Vagina (tissue), 2 donors: ENCODE measurements at places on chromosomes 2 and 18. TPM values are rescaled to one million over a fixed set of nuclear protein-coding genes. Genes with fewer than 3 reads are reported as not detected.

- no peak for DNase-seq
These were observed 10.9 kb upstream of the NFATC1 start for GRCh38 chr18:79384834-79385233.

- DNase-seq: no peak
These were observed 39.1 kb downstream of the PCBP1 start for GRCh38 chr2:70126413-70126812.

DNA sequence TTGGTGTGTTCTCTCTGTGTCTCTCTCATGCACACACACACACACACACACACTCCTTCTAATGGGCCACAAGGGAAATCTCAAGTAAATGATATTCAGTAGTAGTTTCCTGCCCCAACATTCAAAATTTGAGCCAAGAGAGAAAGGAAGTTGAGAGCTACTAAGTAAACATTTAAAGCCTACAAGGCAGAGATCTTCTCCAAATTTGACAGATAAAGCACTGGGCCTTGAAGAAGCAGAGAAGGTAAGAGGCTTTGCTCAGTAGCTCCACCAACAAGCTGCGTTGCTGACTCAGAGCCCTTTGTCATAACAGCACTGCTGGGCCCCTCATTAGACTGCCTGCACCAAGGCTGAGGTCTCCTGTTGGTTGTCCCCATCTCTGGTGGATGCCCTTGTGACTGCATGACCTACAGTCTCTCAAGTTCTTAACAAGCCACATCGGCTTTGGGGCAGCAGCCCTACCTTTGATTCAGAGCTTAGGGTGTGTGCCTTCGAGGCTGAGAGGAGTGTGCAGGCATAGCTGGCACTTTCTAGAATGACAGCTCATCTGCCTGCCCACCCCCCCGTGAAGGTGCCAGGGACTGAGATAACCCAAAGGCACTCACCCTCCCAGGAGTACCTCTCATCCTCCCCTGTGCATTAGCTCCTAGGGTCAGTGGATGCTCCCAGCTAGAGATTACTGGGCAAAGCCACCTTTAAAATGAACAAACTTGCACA, 32.3 kb upstream of the NEB start:
- no peak for DNase-seq

- DNase-seq: no peak
These were observed 107.3 kb downstream of the CPS1 start for GRCh38 chr2:210663631-210664089.

- DNase-seq: no peak
These were observed 4.7 kb downstream of the CTDP1 start for GRCh38 chr18:79684283-79684631.

GRCh38 chr2:167127135-167127534, 238.9 kb downstream of the XIRP2 start:
- DNase-seq: no peak

- DNase-seq: no peak
These were observed 55.3 kb upstream of the LAPTM4A start for GRCh38 chr2:20106746-20107145.

DNA sequence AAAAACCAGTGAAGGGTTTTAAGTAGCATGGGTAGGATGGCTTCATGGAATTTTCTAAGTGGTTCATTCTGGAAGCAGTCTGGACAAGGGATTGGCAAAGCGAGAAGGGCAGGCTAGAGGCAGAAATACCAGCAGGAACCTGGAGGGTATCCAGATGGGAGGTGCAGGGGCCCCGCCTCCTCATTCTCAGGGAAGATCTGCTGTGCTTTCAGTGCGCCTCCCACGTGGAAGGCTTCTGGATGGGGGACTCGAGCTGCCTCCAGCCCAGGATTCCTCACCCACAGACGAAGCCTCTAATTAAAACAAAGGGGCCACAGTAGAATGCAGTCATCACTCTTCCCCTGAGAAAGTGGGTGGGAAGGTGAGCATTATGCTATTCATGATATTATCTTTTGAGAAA, 79.8 kb downstream of the VSNL1 start:
- DNase-seq: no peak

DNA sequence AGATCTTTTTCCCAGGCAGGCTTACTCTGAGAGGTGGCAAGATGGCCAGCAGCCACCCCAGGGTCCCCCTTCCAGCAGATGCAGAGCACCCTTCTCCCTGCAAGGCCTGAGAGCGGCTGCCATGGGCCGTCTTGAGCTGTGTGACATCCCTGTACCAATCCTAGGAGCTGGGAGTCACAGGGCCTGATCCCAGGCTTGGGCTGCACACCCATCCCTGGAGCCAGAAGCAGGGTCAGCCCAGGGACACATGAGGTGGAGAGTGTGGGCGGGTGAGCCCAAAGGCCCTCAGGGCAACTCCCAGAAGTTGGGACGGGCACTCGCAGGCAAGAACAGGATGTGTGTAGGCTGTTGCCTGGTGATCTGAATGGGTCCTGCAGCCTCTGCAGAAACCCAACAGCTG, 40.5 kb downstream of the CROCC2 start:
- no peak for DNase-seq

DNA sequence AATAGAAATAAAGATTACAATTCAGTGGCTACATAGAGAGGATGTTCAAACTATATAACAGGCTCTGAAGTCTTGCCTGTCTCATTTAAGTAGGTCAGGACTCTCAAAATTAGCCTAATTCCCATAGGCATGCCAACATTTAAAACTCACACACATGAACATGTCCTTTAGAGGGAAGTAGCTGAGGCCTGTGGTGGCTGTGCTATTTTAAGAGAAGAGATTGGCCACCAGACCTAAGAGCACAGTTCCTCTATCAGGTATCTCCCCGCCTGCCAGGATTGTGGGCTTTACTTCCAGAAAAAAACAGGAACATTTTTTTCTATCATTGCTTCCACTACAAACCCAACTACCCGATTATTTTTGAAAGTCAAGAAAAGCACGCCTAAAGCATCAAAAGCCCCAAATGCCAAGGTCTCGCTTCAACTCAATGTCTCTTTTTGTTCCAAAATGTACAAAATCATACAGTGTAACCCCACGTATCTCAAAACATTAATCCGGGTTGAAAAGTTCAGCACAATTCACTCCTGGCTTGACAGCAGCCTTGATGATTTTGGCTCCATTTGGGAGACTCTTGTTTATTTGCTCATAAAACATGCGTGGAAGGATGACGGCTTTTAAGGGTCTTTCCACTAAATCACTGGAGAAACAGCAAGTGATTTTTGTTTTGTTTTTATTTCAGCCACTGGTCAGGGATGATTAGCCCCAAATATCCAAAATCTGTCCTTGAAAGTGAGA, 15.3 kb downstream of the FHL2 start:
- DNase-seq: no peak

DNA sequence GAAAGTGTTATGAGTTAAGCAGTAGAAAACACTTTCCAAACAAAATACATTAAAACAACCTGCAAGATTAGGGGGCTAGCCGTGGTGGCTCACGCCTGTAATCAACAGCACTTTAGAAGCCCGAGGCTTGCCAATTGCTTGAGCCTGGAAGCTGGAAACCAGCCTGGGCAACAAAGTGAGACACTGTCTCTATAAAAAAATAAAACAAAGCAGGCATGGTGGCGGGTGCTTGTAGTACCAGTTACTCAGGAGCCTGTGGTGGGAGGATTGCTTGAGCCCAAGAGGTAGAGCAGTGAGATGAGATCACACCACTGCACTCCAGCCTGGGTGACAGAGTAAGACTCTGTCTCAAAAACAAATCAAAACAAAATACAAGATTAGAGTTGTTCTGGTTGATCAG, 208.3 kb downstream of the ERBB4 start:
- no peak for DNase-seq

DNA sequence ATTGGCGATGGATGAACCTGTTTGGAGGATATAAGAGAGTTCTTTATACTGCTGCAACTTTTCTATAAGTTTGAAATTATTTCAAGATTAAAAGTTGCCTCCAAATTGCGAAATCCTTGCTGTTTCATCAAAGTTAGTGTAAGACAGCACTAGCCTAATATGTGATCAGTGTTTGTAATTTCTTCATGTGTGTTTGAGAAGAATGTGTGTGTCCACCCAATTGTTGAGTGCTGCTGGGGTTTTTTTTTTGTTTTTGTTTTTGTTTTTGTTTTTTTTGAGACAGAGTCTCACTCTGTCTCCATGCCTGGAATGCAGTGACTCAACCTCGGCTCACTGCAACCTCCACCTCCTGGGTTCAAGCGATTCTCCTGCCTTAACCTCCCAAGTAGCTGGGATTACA, 33.4 kb downstream of the CDK15 start:
- no peak for DNase-seq

- DNase-seq: no peak
These were observed at the start of gene MYO1B for GRCh38 chr2:191245046-191245868. TSS of gene MYO1B (plus strand) at chr2:191245404. CDS start at chr2:191276896, 31,492 bp downstream.

GRCh38 chr18:46459789-46460455, 197.1 kb downstream of the LOXHD1 start:
- no peak for DNase-seq

DNA sequence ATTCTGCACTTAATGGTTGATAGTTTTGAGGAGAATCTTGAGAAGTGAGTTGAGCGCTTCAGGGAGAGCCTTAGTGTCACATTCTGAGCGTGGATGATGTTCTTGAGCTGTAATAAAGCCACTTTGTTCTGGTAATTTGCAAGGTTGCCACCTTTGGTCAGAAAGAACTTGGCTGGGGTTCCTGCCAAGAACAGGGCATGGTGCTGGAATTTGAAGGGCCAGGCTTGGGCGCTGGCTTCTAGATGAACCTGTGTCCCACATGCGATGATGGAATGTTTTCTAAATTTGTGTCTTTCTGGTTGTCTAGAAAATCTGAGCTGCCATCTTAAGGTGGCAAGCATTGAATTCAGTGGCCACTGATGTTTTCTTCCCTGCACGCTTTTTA, 124.1 kb upstream of the EML6 start:
- DNase-seq: no peak

DNA sequence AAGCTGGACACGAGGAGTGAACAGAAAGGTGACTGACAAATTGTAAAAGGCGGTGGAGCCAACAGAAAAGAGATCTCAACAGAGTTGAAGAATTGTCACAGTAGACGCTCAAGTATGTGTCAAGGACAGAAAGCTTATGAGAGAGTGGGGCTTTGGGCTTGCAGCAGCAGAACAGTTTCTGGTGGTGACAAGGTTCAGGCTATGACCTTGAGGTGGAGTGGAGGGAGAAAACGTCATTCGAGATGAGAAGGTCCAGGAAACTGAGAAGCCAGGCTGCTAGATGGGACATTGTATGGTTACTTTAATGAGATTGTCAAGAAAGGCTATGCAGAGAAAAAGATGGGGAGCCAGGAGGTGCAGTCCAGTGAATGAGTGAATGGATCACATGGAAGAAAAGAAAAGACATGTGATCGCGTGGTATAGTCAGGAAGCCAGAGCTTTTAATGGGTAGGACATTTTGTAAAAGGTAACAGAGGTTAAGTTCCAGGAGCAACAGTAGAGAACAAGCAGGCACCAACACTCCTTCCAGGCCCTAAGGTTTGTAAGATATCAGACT, 91.1 kb upstream of the EPC2 start:
- no peak for DNase-seq

DNA sequence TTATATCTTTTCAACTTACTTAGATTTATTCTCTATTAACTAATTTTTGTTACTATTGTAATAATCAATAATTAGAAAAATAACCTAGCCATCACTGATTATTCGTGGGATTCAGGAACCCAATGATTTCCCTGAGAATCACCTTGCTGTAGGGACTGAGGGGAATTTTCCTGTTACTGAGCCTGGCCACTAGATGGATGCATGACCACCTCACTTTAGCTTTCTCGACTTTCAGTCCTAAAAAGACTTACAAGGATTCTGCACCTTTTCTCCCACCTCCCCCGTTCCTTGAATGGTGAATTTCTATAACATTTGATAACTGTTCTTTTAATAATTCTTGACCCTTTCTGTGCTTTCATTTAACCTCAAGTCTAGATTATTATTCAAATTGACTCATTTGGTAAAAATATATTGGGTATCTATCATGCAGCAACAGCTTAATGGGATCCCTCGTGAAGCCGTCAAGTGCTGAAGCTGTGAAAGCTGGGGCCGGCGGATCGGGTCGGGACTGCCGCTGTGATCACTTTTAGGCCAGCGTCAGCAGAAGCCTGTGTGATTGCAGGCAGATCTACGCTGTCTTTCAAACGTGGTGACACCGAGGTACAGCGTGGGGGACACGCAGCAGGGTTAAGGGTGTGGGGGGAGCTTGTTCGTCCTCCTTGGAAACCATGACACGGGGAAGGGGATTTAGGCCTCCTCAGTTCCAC, 38.8 kb upstream of the TMEM18 start:
- DNase-seq: no peak

DNA sequence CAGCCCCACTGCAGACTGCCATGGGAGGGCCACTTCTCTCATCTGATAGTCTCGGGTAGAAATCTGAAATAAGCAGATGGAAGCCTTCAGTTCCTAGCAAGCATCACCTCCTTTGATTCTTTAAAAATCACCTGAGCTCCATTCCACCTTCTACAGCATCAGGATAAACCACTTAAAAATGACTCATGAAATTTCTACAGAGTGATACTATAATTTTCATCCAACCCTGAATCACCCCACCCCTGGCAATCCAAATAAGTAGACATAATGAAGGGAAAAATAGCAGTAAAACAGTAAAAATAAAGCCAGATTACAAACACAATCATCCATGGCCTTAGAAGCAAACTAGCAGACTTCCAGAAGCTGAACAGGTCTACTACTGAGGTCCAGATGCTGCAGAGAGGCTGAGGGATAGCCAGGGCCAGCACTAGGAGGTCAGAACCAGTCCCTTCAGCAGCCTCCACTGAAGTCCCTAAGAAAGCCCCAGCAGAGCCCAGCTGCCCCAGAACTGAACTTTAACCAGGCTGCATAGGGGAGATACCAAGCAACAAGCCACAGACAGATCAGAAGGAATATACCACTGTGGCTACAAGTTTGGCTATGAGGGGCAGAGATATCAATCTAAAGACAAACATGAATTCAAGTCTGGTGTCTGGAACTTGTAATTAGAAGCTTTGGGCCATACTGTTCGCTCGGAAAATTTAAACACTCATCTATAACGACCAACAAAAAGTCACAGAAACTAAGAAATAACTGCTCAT, 54.7 kb upstream of the RNU4ATAC start:
- no peak for DNase-seq

DNA sequence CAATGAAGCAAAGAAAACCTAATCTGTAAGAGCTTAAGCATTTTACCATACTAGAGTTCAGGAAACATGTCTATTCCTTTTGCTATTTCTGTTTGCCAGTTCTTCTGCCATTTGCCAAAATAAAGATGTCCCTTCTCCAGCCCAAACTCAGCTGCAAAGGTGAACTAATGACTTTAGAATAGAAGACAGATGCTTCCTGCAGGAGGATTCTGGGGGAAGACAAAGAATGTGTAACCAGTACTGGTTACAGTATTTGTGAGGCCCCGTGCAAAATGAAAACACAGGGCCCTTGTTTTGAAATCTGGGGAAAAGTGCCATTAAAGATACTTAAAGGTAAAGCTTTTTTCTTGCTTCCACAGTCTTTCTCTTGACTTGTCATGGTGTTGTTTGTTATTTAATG, 34.3 kb upstream of the MTX2 start:
- no peak for DNase-seq

GRCh38 chr2:127047716-127048617, 59.0 kb downstream of the BIN1 start:
- DNase-seq: no peak

The FBXO41 gene
- total RNA-seq: 2.7 TPM

The IL1RL2 gene
- total RNA-seq: 5.2 TPM

The AQP12A gene
- total RNA-seq: not detected

The NPAS2 gene
- 37.6 TPM for total RNA-seq

The MSTN gene
- total RNA-seq: 0.74 TPM

The CD8A gene
- 6.9 TPM for total RNA-seq

The VWC2L gene
- total RNA-seq: not detected

The RMDN2 gene
- total RNA-seq: 5.9 TPM

The SLC38A11 gene
- total RNA-seq: 2.2 TPM

The CAPN14 gene
- total RNA-seq: 4.7 TPM

The SLC35F6 gene
- total RNA-seq: 40.8 TPM

The MEP1B gene
- not detected for total RNA-seq
